ENCODE measurements at places on chromosomes 7 and 10.

DNA sequence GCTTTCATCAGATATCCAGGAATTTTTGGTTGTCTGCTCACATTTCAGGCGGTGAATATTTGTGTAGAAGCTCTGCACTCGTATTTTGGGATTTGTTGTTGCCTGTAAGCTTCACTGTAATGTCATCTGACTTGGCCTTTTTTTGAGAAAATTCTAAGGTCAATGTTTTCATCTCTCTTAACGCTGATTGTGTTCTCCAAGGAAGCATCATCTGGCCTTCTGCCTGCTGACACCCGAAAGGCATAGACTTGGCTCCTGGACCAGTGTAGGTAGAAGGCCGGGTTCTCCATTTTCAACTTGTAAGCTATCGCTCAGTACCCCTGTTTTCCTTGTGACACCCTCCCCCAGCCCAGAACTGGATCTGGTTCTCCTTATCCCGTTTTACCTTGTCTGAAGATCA, 44.2 kb downstream of the SLC13A1 start:
- no peak for DNase-seq

DNA sequence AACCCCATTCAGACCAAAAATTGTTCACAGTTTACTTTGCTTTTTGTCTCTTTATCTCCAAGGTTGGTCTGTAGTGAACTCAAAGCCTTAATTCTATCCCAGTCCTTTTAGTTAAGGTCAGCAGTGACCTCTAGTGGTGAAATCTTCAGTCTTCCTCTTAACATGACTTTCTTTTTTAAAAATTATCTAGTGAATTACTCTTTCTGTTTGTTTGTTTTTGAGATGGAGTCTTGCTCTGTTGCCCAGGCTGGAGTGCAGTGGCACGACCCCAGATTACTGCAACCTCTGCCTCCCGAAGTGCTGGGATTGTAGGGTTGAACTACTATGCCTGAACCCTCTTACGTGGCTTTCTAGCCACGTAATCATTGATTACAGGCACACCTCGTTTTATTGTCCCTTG, 25.0 kb downstream of the ZNF487 start:
- no peak for DNase-seq

DNA sequence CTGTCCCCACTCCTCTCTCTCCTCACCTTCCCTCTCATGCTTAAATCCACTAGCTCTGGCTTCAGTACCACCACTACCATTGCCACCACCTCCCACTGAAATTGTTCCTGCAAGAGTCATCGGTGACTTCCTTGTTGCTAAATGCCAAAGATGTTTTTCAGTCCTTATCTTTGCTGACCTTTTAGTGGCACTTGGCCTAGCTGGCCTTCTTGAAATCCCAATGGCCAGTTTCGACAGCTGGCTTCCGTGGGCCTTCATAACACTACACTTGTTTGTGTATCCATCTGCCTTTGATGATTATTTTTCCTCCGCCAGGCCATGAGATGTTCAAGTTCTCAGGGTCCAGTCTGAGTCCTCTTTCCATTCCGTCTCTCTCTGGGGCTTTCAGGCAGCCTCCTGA, 118.2 kb upstream of the NANOS1 start:
- DNase-seq: no peak

DNA sequence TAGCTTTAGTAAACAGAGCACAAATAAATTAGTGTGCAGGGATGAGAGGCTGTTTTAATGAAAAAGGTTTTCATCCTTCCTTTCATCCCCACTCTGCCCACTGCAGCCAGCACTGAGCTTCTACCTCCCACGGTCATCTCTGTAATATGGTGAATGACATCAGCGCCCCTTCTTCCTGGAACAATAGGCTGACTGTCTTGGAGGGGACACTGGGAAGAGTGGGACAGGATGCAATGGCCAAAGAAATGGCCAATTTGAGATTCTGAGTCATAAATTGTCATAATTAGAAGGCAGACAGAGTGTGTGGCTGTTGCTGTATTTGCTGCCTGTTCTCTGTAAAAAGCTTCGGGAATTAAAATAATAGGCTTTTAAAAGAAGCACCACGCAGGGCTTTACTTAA, 126.7 kb upstream of the CALN1 start:
- no peak for DNase-seq

GRCh38 chr10:3850999-3851937, 66.3 kb upstream of the KLF6 start:
- no peak for DNase-seq

DNA sequence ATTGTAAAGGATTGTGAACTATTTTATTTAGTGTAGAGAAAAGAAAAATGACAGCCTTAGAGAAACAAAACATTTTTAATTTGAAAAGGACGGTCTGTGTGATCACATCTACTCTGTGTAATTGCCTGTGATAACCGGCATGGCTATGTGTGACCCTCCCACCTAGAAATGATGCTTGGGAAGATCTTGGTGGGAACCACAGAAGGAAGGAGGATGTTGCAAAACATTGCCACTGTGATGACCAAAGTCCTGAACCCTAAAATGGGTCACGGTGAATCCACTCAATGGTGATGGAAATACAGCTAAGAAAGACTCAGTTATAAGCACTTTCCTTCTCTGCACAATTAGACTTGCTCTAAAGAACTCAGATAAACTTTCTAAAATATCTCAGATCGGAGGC, 221.3 kb upstream of the FRMD4A start:
- no peak for DNase-seq

DNA sequence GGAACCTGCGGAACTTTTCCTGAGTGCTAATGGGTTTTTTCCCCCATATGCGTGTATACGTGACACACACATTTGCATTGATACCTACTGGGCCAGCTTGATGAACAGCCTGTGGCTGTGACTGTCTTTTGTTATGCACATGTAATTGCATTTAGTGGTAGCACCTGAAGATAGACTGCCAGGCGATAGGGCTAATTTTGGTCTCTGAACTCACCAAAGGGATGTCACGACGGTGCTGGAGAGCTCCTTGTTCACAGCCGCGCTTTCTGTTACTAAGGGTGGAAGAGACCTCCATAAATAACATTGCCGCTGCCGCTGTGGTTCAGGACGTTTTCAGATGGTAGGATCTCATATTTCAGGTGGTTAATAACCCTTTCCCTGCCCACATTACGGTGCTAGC, 133.2 kb downstream of the CAMK1D start:
- peak; percentile 44 for DNase-seq

GRCh38 chr7:101169838-101170551, 4.6 kb upstream of the VGF start:
- peak; percentile 52 for DNase-seq

GRCh38 chr7:93779115-93779514, 111.4 kb downstream of the TFPI2 start:
- DNase-seq: no peak

GRCh38 chr7:1601956-1602355, 32.1 kb upstream of the PSMG3 start:
- DNase-seq: no peak

DNA sequence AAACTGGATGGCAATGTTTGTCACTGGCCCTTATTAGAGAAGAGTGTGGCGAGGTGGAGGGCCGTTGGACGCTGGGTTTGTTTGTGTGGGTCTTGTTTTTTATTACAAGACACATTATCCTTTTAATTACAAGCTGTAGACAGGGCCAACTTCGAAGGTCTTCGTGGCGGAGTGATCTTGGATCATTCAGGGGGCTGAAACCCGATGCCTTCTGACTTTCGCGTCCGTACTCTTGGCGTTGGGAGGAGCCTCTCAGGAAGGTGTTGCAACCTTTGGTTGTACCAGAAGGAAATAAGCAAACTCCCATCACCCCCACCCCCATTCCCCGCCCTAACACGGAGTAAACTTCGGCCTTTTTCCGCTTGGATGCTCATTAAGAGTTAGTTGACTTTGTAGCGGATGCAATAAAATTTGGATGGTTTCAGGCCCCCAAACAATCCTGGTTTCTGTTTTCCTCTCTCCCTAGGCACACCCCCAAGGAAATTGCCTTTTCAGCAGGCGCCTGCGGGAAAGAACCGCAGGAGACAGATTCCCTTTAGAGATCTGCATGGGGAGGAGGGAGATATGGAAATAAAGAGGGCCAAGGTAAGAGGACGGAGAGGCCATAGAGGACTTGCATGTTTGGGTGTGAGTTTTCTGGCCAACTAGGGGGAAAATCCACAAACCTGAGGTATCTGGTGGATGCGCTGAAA, 294.5 kb upstream of the NFE2L3 start:
- DNase-seq: no peak

- DNase-seq: no peak
Observed at GRCh38 chr10:62946278-62946677, 130.1 kb upstream of the EGR2 start.

DNA sequence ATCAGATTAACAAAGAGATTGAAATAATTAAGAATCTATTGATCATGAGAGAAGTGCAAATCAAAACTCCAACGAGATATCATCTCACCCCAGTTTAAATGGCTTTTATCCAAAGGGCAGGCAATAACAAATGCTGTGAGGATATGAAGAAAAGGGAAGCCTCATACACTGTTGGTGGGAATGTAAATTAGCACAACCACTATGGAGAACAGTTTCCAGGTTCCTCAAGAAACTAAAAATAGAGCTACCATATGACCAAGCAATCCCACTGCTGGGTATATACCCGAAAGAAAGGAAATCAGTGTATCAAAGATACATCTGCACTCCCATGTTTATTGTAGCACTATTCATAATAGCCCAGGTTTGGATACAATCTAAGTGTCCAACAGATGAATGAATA, 13.8 kb downstream of the FGL2 start:
- no peak for DNase-seq

- no peak for DNase-seq
Observed at GRCh38 chr10:86111902-86112545, 254.6 kb downstream of the GRID1 start.

DNA sequence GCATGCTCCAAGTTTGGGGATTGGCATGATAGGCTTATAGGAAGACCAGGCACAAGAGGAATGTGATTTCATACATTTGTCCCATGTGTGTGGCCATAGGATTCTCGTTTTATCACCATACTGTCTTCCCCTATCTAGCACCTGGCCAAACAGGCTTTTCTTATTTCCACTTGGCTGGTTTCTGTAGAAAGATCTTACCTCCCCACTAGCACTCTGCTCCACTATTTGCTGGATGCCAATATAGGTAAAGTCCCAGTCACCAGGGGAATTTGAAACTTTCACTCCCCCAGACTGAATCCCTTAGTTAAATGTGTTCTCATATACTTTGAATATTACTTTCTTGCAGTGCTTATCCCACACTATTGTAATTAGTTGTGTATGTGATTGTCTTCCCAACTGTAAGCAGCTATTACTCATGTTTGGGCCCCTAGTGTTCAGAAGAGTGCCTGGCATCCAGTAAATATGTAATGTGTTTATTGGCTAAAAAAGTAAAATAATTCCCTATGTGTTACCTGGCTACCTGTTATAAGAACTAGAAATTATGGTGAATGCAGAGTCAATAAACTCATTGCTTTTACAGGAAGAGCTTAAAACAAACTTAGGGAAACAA, 109.0 kb downstream of the LRMDA start:
- DNase-seq: no peak

GRCh38 chr10:95440756-95441546, 120.2 kb downstream of the SORBS1 start:
- DNase-seq: no peak

DNA sequence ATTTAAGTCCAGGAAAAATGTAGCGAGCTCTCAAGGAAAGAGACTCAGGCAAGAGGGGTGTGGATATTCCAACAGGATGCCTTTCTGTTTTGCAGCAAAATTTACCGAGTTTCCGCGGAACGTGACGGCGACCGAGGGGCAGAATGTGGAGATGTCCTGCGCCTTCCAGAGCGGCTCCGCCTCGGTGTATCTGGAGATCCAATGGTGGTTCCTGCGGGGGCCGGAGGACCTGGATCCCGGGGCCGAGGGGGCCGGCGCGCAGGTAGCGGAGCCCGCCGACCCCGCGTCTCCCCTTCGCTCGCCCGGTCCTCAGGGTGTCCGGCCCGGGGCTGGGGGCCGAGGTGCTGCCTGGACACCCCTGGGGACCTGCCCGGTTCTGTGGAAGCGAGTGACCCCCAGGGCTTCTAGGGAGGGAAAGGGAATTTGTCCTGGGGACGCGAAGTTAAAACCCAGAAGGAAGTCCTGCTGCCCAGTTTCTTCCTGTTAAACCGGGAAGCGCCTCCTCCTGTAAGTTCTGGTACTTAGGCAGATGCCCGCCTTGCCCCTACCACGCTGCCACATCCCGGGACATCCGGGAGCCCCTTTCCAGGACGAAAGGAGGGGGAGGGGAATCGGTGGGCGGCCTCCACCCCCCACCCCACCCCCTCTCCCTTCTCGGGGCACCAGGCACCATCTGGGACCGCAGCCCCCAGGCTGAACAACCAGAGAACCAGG, 2.5 kb downstream of the VSTM2A start:
- no peak for DNase-seq

- no peak for DNase-seq
Observed at GRCh38 chr7:47074702-47075153, 507.2 kb downstream of the TNS3 start.

DNA sequence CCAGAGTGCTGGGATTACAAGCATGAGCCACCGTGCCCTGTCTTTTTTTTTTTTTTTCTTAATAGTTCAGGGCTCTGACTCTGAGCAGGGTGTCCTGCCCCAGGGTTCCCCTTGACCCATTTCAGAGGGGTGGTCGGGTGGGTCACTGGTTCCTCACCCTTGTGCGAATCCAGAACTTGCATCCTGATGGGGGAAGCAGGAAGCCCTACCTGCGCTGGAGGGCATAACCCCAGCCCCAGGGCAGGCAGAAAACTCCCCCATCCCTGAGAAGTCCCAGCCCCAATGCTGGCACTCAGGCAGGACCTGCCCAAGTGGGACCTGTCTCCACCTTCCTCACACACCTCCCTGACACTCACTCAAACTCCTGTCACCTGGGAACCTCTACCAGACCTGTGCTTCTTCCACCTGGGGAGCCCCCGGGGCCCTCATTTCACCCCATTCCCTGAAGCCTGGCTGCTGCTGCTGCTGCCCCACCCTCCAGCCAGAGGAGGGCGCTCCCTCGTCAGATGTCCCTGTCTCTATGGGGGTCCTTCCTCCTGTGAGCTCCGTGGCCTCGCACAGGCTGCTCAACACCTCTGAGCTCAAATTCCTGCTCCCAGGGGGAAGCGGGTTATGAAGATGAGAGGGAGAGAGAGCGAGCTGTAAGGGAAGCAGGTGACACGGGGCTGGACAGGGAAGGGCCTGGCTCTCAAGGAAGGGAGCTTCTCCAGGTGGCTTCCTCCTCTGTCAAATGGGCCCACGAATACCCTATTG, 15.1 kb upstream of the ZNF273 start:
- DNase-seq: peak; percentile 50

GRCh38 chr10:78972160-78972946, 96.4 kb upstream of the ZMIZ1 start:
- no peak for DNase-seq

GRCh38 chr7:29453021-29453420, 110.6 kb upstream of the PRR15 start:
- DNase-seq: no peak

GRCh38 chr10:93068411-93069244, 5.1 kb upstream of the CYP26A1 start:
- no peak for DNase-seq

DNA sequence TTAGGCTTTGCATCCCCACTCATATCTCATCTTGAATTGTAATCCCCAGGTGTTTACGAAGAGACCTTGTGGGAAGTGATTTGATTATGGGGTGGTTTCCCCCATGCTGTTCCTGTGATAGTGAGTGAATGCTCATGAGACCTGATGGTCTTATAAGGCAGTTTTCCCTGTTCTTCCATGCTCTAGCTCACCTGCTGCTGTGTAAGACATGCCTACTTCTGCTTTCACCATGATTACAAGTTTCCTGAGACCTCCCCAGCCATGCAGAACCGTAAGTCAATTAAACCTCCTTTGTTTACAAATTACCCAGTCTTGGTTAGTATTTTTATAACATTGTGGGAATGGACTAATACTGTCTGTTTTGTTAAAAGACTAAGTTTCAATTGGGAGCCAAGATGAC, 35.3 kb upstream of the ZNF92 start:
- no peak for DNase-seq

All from NCI-H187 (cell line).